ENCODE measurements at places on chromosomes 7 and 10.

GRCh38 chr10:115980470-115980869 lies 292.5 kb downstream of the GFRA1 start:
- DNase-seq: no peak

DNA sequence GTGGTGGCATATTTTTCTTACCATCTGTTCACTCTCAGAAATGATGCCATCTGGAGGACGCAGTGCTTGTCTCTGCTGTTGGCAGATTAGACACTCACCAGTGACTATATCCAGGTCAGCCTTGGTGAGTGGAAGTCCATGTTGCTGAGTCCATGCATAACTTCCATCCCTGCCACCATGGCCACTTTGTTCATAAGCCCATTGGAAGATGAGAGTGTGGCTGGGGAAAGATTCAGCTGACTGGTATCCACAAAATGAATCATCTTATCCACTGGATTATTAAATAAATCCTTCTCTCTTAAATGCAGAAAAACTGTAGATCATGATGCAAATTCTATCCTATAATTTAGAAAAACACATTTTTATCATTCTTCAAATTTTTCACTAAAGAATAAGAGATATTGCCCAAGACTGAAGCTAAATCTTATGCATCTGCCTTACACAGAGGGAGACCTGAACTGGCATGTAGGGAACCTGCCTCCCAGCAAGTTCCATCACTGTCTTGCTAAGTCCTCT lies 726.9 kb downstream of the TNS3 start:
- no peak for DNase-seq

DNA sequence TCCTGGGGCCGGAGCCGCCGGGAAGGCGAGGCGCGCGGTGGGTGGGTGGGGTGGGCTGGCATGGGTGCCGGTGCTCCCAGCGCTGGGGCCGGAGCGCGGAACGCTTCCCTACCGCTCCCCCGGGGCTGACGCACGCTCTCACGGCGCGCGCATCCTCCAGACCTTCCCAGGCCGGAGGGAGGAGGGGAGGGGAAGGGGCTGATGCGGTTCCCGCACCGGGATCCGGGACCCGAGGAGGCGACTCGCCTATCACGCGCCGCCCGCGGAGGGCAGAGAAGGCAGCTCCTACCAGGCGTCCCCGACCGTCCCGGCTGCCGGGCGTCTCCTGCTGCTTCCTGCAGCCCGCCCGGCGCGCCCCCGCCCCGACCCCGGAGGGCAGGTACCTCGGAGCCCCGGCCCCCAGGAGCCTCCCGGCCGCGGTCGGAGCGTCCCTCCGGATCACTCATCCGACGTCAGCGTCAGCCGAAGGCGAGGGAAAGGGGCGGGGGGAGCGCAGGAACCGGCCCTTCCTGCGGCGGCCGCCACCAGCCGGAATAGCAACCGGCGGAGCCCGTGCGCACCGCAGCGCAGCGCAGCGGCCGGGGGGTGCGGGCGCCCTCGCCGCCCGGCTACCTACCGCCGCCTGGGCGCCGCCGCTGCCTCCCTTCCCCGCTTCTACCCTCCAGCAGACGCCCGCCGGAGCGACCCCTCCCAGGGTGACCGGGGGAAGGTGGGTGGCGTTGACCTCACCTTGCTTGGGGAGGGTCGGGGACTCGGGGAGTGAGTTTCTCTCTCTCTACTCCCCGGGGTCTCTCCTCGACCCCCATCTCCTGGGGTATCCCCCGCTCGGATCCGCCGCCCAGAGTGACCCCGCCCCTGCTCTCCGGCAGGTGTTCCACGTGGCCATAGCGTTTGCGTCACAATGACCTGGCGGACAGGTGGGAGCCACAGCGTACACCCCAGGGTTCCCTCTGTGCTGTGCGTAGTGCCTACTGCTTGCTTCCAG lies at the start of gene ICA1:
ICA1 (minus strand) TSS at position 457 of the 985 bp plus-strand sequence. CDS start 26,241 bp downstream, outside the sequence.
- no peak for DNase-seq

GRCh38 chr7:128380483-128381106 lies 19.1 kb upstream of the PRRT4 start:
- no peak for DNase-seq

GRCh38 chr7:21054427-21055112 lies 267.9 kb upstream of the SP8 start:
- DNase-seq: no peak

DNA sequence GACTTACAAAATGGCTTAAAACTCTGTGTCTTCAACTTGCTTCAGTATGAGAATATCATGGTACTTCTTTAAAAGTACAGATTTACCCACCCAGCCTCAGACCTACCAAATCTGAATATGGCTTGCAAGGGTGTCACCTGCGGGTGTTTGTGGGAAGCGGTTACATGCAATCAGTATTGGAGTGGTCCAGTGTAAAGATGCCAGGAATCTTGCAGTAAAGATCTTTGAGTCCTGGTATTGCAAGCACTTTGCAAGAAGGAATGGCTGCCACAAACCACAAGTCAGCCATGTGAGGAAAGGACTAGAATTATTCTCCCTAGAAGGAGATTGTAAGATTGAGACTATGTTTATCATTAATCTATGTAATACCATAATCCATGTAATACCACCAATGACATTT lies 115.1 kb downstream of the PON1 start:
- DNase-seq: no peak

GRCh38 chr7:98278936-98279335 lies 2.5 kb upstream of the BRI3 start:
- DNase-seq: no peak

All from activated CD4-positive, alpha-beta T cell treated with anti-CD3 and anti-CD28 coated beads, Interleukin-2, amount 50 U/mL, for 4 hours (primary cell).